Endothelial cell (in vitro differentiated cells): ENCODE measurements at places on chromosomes 3 and 15.
A peak's percentile ranks its signal among the peaks of the same experiment; 100 is the strongest.

DNA sequence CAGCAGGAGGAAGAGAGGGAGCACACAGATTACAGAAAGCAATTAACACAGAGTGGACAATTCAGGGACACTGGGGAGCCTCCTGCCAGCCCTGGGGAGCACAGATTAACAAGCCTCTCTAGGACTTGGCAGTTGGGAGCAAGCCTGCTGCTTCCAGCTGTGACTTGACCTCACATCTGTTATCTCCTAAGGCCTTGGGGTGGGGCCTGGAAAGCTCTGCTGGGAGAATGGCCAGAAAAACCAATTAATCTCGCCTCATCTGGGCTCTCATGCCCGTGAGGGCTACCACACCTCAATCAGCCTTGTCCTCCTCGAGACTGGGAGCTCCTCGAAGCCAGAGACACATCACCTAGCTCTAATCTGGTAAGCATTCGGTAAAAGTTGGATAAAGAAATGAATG is 39.1 kb downstream of the SEMA5B start:
- DNase-seq = no peak

GRCh38 chr15:31324186-31324585 is 2.4 kb upstream of the KLF13 start:
- no peak for DNase-seq

DNA sequence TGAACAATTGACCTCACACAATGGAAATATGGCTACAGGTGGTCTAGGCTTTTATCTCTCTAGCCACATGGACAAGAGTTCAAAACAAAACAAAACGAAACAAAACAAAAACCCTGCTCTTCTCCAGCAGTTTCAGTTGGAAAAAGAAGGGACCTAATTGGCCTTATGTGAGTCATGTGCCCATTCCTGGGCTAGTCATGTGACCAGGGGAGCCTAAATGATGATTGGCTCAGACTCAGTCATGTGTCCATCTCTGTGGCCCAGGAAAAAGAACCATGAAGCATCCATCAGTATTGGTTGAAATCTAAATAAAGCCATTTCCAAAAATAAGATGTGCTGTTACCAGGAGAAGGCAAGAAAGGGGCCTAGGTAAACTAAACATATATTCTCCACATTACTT is 96.8 kb downstream of the ANXA2 start:
- DNase-seq = no peak

GRCh38 chr3:55988905-55989304 is 479.4 kb downstream of the ERC2 start:
- DNase-seq = no peak

GRCh38 chr3:176041185-176041584 is 1156.1 kb downstream of the TBL1XR1 start:
- no peak for DNase-seq

DNA sequence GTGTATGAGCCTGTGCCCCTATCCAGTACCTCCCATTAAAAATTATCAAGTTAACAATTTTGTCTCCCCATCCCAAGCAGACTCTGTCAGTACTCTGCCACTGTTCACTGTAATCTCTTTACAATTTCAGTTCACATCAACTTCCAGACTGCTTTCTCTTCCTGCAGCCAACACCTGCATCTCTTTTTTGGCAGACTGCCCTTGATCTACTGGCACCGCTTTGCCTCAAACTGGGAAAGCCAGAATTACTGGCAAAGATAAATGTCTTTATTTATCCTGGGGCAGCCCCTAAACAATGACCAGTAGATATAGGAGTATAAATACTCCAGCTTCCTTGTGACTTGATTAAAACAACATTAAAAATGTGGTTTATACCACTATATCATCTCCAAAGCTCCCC is 494.1 kb downstream of the ZNF385D start:
- no peak for DNase-seq

DNA sequence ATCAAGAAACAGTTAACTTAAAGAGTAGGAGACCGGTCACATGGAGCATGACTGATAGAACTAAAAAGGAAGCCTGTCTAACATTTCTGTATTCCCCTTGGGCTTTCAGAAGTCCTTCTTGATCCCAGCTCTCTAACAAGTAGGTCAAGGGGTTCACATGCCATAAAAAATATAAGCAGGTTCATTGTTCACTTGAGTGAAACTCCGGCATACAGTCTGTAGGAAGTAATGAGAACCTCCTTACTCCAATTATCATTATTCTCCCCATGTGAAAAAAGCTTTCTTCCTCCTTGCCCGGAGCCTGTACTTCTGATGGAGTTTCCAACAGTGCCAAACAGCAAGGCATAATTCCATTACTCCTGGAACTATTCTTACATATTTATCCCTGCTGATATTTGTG is 242.8 kb upstream of the CNTN4 start:
- DNase-seq = no peak

GRCh38 chr3:56655709-56656108 is 27.4 kb downstream of the TASOR start:
- DNase-seq = no peak

DNA sequence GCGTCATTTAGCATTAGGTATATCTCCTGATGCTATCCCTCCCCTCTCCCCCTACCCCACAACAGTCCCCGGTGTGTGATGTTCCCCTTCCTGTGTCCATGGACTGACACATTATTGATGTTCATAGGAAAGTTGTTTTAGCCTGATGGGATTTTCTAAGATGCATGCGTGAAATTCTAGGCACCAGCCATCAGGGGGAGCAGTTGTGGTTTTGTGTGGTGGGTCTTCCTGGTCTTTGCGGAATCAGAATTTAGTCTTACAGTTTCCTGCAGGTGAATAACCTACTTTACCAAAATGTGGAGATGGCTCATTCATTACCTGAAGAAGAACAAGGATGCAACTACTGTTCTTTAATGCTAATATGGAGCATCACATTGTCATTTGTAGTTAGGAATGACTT is 455.0 kb upstream of the THBS1 start:
- peak; percentile 47 for DNase-seq

DNA sequence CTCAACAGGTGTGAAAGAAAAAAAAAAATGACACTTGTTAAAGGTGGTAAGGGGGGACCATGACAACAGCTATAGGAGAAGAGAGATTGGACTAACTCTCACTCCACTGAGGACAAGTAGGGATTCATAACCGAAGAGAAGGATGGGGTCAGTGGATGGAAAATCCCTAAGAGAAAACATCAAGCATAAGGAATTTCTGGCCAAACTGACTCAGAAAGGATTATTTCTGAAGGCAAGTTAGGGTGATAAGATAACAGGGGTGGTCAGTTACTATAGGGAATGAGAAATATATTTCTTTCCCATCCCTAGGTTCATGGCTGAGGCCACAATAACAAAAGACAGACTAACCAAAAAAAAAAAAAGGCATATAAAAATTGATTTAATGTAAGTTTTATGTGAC is 9.5 kb upstream of the RARB start:
- no peak for DNase-seq

DNA sequence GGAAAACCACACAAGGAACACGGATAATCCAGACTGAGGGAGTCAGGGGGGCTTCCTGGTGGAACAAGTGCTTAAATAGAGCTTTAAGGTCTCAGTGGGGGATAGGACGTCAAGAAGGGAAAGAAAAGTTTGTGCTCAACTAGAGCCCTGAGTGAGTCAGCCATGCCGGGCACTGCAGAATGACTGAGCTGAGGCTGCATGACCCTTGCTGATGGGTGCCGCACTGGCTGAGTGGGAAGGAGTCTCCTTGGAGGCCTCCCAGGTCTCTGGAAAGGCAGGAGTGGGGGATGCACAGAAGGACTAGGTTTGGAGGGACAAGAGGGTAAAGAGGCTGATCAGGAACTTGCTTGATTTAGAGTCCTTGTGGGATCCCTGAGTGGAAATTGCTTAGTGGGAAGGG is 150.3 kb downstream of the RPLP1 start:
- DNase-seq = no peak

GRCh38 chr15:48408327-48408726 is 77.1 kb downstream of the DUT start:
- DNase-seq = no peak

- DNase-seq = no peak
Measured at GRCh38 chr3:104018541-104018940, 1348.2 kb upstream of the ALCAM start.

DNA sequence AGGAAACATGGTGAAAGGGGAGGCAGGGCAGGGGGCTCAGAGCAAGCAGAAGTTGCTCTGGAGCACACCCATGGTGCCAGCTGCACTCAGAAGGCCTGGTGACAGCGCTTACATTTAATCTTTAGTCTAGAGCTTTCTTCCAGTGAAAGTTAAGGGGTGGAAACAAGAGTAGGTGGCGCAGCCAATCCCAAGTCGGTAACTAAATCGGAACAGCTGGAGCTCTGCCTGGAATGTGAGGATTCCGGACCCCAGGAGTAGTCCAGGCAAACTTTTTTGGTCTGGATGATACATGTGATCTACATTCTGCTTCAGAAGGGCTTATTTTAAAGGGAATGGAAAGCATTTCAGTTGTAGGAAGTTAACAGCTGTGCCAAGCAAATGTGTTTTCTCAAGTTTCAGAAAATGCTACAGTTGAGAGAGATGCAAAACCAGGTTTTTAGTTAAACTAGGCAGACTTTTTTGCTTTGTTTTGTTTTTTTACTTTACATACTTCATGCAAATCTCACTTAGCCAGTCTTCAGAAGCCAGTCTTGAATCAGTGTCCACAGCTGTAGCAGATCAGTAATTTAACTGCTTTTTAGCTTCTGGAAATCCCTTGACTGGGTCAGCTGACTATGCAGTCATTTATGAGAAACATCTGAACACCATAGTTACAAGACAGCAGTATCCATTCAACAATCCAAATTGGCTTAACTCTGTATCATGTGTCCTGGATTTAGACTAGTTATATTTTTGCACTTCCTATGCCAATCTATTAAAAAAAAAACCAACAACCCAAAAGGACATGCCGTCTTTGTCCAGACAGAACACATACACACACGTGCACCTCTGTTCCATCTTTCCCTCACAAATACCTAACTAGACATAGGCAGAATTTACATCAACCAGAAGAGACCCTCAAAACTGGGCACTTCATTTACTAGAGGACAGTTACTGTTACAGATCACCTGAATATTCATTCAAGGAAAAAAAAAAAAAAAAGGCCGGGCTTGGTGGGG is 33.2 kb downstream of the ZNF106 start:
- peak; percentile 26 for DNase-seq

- DNase-seq = no peak
Measured at GRCh38 chr3:197014024-197014423, 15.6 kb downstream of the MELTF start.

GRCh38 chr15:89677381-89677780 is 1.8 kb downstream of the PLIN1 start:
- DNase-seq = no peak

DNA sequence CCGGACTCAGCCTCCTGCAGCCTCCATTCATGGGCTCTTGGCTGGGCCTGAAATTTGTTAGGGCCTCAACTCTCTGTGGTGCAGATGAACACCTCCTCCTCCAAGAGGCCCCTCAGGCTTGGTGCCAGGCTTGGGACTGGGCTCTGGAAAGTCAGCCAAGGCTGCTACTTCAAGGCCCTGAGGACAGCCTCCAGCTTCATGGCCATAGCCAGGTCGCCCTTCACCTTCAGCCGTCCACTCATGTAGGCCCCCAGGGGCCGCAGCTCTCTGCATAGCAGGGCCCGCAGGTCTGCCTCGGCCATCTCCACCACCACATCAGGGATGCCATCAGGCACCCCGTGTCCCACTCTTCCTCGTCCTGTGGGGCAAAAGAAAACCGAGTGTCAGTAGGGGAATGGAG is 8.3 kb downstream of the STOML1 start:
- no peak for DNase-seq

DNA sequence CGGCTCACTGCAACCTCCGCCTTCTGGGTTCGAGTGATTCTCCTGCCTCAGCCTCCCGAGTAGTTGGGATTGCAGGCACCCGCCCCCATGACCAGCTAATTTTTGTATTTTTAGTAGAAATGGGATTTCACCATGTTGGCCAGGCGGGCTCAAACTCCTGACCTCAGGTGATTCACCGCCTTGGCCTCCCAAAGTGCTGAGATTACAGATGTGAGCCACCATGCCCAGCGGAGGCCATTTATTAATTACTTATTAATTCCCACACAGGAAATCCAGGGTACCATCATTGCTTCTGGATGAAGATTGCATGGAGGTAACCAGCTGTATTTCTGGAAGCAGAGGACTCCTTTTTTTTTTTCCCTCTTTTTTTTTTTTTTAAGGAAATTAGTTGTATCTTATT is 37.8 kb downstream of the MAP4 start:
- no peak for DNase-seq

DNA sequence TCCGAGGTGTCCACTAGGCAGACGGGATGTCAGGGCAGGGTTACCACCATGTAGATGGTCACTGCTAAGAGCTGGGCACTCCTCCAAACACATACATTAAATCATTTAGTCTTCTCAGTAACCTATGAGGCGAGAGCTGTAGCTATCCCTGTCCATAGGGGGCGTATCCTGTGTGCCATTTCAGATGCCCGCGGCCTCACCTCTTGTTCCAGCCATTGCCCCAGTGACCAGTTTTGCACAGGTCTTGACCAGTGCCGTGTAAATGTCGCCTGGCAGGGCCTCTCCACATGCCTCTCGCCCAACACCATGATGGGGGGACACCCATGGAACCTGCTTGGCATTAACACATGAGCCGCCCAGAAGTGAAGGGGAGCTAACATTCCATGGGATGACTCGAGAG is 20.8 kb upstream of the SRP14 start:
- no peak for DNase-seq

DNA sequence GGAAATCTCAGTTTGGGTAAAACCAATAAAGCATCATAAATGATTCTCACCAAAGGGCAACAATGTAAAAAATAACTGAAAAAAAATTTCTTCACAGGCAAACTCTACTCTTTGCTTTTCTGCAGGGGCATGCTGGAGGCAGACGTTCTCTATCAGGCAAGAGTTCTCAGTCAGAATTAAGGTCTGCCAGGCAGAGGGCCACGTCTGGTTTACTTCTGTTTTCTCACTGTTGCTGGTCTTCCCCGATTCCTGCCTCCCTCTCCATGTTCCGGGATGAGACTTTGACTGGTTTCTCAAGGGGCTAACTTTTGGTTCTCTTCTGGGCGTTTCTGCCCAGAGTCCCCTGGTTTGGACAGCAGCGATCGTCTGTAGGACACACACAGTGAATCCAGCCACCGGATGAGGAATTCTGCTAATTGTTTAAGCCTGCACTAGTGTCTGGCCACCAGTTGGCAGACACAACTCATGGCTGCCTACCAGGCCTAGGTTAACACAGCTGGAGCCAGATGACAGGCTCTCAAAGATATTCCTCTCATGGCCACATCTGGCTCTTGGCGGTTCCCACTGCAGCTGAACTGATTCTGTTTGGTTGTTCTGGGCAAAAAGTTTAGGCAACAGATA is 273.1 kb downstream of the FOXP1 start:
- no peak for DNase-seq

GRCh38 chr15:74422652-74423430 is 10.9 kb downstream of the SEMA7A start:
- no peak for DNase-seq

DNA sequence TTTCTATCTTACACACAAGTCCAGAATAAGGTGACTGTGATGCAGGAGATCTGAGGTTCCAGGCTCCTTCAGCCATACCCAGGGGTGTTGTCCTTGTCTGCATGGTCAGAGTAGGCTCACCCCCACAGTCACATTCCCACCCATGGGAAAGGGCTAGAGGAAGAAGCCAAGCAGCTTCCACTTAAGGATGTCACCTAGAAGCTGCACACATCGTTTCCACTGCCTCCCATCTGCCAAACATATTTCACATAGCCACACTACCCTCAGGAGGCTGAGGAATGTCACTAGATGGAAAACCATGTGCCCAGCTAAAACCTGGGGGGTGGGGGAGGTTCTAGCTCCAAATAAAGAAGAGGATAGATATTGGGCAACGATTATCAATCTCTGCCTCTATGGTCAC is 58.1 kb downstream of the TMEM39A start:
- DNase-seq = no peak

- no peak for DNase-seq
Measured at GRCh38 chr3:97232393-97233034, 418.1 kb downstream of the EPHA6 start.

GRCh38 chr3:53613125-53613524 is 118.7 kb downstream of the CACNA1D start:
- no peak for DNase-seq
